ENCODE measurements at places on chromosomes 13 and 19. TPM values are rescaled to one million over a fixed set of nuclear protein-coding genes. Genes with fewer than 3 reads are reported as not detected.

DNA sequence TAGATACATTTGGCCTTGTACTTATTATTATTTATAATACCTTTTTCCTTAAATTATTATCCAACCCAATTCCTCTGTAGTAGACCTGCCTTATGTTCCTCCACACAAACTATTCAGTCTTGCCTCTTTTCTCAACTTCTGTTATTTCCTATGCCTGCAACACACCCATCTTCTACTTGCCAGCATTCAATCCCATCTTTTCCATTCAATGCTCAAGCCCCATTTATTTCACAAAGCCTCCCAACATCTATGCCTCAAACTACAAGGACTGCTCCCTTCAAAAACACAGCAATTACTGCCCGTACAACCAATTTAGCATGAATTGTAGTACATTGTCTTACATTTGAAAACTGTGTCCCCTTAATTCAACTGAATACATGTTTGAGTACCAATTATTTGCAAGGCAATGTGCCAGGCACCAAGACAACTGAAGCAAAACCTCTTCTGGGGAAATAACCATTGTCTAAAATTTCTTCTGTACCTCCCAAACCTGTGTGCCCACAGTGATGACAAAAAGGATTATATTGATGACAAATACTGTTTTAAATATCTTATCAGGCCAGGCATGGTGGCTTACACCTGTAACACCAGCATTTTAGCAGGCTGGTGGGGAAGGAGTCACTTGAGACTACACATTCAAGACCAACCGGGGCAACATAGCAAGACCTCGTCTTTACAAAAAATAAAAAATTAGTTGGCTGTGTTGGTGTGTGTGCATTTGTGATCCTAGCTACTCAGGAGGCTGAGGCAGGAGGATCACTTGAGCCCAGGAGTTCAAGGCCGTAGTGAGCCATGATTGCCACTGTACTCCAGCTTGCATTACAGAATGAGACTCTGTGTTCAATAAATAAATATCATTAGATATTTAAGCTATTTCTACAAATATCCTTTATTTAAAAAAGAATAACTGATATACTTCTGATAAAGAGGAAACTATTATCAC, 35.1 kb downstream of the ELF1 start:
- DNase-seq: no peak

DNA sequence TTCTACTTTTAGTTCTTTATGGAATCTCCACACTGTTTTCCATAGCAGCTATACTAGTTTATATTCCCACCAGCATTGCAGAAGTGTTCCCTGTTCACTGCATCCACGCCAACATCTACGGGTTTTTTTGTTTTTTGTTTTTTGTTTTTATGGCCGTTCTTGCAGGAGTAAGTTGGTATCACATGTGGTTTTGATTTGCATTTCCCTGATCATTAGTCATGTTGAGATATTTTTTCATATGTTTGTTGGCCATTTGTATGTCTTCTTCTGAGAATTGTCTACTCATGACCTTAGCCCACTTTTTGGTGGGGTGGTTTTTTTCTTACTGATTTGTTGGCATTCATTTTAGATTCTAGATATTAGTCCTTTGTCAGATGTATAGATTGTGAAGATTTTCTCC, 89.7 kb downstream of the FRY start:
- no peak for DNase-seq

GRCh38 chr19:46391296-46392251, 21.8 kb downstream of the CCDC8 start:
- no peak for DNase-seq

DNA sequence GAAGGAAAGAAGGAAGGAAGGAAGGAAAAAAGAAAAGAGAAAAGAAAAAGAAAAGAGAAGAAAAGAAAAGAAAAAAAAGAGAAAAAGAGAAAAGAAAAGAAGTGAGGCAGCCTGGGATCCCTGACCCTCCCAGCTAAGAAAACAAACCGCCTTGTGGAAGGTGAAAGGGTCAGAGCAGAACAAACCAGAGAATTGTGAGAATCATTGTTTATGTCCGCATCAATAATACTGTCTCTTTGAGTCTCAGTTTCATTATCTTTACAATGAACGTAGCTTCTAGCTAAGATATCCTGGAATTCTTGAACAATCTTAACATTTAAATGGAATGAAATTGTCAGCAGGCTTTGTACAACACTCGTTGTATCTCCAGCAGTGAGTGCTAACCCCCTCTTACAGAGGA, 66.4 kb upstream of the SERP2 start:
- no peak for DNase-seq

- DNase-seq: no peak
Observed at GRCh38 chr19:34773555-34773864, 495 bp upstream of the ZNF599 start.

DNA sequence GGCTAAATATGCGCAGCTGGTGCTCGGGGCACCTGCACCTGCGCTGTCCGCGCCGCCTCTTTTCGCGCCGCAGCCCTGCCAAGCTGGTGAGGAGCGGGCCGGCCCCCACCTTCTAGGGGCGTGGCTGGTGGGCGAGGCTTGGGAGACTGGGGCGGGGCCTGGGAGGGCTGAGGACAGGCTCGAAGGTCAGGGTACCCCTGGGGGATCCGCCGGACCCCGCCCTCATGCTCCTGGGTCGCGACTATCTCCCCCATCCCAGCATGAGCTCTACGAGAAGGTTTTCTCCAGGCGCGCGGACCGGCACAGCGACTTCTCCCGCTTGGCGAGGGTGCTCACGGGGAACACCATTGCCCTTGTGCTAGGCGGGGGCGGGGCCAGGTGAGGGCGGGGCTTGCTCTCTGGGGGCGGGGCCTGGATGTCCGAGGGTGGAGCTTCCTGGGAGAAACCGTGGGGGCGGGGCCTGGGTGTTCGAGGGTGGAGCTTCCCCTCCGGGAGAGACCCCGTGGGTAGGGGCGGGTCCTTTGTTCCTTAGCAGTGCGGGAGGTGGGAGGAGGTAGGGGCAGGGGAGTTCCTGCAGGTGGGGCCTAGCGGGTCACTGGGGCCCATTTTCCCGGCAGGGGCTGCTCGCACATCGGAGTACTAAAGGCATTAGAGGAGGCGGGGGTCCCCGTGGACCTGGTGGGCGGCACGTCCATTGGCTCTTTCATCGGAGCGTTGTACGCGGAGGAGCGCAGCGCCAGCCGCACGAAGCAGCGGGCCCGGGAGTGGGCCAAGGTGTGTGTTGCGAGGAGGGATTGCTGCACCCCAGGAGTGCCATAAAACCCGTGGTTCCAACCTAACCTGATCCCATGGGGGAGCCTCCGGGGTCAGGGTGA, 19.7 kb downstream of the PNPLA6 start:
- peak; percentile 62 for DNase-seq

- DNase-seq: no peak
Observed at GRCh38 chr13:84672616-84673015, 790.3 kb upstream of the SLITRK1 start.

DNA sequence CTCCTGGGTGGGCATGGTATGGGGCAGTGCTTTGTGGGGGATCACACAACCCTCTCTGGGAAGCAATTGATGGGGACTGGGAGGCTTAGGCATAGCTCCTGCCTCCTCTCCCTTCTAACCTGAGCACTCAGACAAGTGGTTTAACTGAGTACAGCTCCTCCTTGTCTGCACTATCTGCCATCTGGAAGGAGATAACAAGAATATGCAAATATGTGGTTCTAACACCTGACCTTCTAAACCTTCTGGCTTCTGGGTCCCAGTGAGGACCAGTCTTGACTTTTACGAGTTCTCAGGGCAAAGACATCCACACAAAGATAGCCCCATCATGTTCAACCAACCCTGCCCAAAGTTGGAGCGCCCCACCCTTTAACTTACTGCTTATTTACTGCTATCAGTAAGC, 381.0 kb upstream of the TSHZ3 start:
- DNase-seq: no peak

DNA sequence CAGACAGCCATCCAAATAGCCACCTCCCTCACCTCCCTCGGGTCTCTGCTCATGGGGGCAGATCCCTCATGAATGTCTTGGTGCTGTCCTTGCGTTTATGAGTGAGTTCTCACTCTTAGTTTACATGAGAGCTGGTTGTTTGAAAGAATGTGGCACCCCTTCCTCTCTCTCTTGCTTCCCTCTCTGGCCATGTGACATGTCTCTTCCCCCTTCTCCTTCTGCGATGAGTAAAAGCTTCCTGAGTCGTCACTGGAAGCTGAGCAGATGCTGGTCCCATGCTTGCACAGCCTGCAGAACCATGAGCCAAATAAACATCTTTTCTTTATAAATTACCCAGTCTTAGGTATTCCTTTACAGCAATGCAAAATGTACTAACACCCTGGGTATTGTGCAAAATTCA, 208.7 kb downstream of the LACC1 start:
- no peak for DNase-seq

GRCh38 chr19:53389571-53389970, 5.4 kb upstream of the ZNF765 start:
- DNase-seq: no peak

DNA sequence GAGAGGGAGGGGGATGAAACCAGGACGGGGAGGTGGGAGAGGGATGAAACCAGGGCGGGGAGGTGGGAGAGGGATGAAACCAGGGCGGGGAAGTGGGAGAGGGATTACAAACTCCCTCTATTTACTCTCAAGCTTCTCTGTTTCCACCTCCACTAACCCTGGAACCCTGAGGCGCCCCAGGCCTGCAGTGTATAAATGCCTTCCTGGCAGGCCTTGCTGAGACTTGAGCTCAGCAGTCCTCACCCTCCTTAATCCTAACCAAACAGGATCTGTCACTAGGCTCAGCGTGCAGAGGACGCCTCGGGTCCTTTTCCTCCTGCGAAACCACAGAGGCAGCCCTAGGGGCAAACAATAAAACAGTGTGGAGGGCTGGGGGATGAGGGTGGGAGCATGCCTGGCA, 32.1 kb upstream of the OR1M1 start:
- no peak for DNase-seq

DNA sequence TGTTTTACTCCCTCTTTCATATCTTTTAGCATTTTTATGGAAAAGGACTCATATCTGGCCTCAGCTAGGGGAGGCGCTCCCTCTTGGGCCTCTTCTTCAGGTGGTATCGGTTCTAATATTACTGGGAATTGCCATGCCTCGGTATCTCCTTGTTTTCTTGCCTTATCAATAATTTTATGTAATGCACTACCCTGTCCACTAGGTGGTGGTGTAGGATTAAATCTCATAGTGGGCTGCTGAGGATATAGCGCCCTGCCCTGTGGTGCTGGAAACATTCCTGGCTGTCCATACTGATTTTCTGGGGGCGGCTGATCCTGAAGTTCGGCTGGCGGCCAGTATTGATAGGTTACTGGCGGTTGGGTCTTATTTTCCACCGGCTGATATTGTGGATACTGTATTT, 35.8 kb downstream of the ZNF420 start:
- no peak for DNase-seq

DNA sequence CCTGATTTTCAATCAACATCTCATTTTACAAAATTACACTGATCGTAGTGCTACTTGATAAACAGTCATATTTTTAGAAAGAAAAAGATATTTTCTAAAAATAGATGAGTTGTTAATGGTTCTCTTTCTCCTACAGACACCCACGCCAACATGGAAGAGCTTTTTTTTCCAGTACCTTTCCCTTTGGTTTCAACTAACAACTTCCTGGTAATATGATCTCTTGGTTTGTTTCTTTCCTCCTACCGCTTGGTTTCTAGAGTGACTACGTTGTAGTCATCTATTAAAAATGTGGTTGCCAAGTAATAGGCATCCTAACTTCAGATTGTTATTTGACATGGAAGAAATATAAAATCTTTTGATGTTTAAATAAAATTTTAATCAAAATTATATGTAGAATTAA, 189.0 kb downstream of the LACC1 start:
- no peak for DNase-seq

CCDC122 gene
- 5.3 TPM for total RNA-seq

PINLYP gene
- total RNA-seq: 0.96 TPM

LRRC63 gene
- not detected for total RNA-seq

SIGLEC14 gene
- total RNA-seq: not detected

UPK1A gene
- not detected for total RNA-seq

All from glutamatergic neuron (in vitro differentiated cells).